Myocyte (in vitro differentiated cells): ENCODE measurements at places on chromosomes 2 and 18. TPM values are rescaled to one million over a fixed set of nuclear protein-coding genes. Genes with fewer than 3 reads are reported as not detected.

The TXNDC2 gene
- total RNA-seq: 0.10 TPM in 1 of 2 replicates, not detected in the other

- DNase-seq: peak; percentile 41
Measured at GRCh38 chr2:111923276-111923804, 24.9 kb downstream of the MERTK start.

The BUB1 gene
- 2.1 and 5.8 TPM in 2 replicates for total RNA-seq

The PLCL1 gene
- total RNA-seq: 0.83 and 2.5 TPM in 2 replicates

- no peak for DNase-seq
Measured at GRCh38 chr2:193738892-193739291, 1544.2 kb upstream of the TMEFF2 start.

DNA sequence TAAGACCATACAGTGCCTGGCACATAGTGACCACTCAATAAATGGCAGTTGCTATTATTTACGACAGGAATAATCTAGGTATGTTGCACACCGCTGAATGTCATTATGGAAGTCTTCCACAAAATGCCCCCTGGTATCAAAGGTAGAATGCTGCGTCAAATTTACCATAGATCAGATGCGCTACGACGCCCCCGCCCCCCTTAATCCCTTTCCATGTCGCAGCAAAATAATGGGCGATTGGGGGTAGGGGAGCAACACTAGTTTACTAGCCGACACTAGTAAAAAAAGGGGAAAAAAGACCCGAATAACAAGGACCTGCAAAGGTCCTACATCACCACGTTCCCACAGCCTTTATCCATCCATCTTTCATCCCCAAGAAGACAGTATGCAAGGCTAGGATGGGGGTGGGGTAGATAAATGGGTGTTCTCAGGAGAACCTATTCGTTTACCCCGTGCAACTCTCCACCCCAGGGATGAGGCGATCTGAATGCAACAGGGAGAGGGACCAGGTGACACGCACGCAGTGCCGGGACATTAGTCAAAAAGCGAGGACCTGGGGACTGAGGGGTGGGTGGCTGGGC is 455 bp downstream of the PREPL start:
- no peak for DNase-seq

DNA sequence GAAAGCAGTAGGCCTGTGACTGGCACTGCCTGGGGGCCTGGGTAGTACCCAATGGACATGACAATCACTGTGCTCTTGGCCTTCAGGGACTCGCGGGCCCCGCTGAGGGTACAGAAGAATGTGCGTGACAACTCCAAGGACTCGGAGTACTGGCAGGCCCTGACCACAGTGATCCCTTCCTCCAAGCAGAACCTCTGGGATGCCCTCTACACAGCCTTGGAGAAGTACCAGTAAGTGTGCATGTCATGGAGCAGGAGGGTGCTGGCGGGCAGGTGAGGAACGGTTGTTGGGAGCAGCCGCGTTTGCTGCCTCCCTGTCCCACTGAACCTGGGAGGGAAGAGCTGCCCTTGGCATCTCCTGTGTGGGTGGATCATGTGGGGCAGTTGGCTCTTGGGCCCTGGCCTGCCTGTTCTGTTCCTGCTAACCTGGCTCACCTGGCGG is 23.3 kb downstream of the OTOF start:
- no peak for DNase-seq

The HOXD3 gene
- not detected in 2 replicates for total RNA-seq

The OSBPL6 gene
- total RNA-seq: 14.0 and 20.6 TPM in 2 replicates

- DNase-seq: no peak
Measured at GRCh38 chr2:199955007-199955338, 318 bp downstream of the TYW5 start.

- peak; percentile 69 for DNase-seq
Measured at GRCh38 chr18:12659904-12660605, 2.1 kb upstream of the SPIRE1 start.

DNA sequence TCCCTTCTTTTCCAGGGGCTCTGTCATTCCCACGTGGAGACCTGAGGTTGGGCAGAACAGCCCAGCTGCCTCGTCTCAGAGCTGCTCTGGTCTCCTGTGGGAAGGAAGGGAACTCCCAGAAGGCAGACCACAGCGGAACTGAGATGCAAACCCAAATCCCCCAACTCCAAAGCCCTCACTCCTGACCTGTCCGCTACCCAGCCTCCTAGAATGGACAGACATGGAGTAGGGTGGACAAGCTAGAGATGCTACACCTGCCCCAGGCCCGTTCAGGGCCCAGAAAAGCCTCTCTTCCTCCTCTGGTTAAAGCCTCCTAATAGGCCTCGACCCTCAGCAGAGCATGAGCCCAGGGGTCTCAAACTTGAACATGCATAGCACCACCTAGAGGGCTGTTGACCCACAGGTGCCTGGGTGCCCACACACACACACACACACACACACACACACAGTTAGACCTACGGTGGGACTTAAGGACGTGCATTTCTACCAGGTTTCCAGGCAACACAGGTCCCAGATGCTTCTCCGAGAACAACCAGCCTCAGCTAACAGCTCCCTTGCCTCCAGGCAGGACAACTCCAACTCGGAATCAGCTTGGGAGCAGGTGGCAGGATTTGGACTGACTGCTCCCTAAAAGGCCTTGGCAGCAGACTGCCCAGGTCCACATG is 93.5 kb downstream of the TNS1 start:
- DNase-seq: no peak

GRCh38 chr2:134714228-134714627 is 4.6 kb downstream of the TMEM163 start:
- DNase-seq: no peak

DNA sequence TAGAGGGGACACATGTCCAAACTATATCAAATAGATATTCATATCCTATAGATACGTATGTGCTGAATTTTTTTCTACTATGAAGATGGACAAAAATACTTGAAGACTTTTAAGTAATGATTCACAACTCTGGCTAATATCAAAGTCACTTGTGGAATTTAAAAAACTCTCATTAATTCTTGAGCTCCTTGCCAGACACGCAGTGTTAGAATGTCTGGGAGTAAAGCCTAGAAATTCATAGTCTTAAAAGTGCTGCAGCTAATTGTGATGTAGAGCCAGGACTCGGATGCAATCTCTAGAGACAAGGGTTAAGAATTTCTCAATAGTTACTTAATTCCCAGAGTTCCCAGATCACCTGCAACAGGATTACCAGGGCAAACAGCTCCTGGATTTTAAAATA is 107.4 kb downstream of the ARL6IP6 start:
- DNase-seq: peak; percentile 40

DNA sequence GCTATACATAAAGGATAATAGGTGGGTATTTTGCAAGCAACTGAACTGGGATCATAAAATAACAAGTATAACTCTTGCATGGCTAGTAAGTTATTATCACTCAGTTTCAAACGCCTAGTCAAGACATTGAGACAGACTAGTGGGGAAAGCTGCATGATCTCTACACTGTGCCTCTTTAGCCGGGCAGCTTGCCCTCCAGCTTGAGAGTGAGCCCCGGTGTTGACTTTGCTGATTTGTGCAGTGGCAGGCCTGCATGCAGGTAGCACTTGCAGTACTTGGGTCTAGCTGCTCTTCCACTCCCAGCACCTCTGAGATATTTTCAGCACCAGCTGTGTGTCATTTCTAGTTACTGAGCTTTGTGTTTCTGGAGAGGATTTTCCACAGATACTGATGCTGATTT is 118.8 kb upstream of the DAPL1 start:
- DNase-seq: no peak

DNA sequence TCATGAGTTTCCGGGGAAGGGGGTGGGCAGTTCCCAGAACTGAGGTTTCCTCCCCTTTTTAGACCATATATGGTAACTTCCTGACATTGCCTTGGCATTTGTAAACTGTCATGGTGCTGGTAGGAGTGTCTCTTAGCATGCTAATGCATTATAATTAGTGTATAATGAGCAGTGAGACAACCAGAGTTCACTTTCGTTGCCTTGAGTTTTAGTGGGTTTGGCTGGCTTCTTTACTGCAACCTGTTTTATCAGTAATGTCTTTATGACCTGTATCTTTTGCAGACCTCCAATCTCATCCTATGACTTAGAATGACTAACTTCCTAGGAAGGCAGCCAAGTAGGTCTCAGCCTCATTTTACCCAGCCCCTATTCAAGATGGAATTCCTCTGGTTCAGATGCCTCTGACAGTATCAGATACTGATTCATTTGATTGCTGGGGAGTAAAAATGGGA is 447.3 kb downstream of the XIRP2 start:
- no peak for DNase-seq
